ENCODE measurements at places on chromosomes 5 and 9. TPM values are rescaled to one million over a fixed set of nuclear protein-coding genes. Genes with fewer than 3 reads are reported as not detected.
A peak's percentile ranks its signal among the peaks of the same experiment; 100 is the strongest.

GRCh38 chr5:115963566-115963965 lies 1.3 kb downstream of the LVRN start:
- peaks cover 12% of the 10 kb centered on the region for H3K27me3 ChIP-seq
- H3K4me3 ChIP-seq, result no peak overlapping the region
- H3K27ac ChIP-seq, result no peak overlapping the region
- peaks cover 19% of the 10 kb centered on the region for H3K4me1 ChIP-seq

The TAS2R1 gene
- not detected for total RNA-seq

The PCDHA13 gene
- total RNA-seq, result 0.44 TPM

- no peaks in the 10 kb centered on the region for H3K4me1 ChIP-seq
- H3K27me3 ChIP-seq, result no peaks in the 10 kb centered on the region
- DNase-seq, result no peak
- no peak overlapping the region for H3K27ac ChIP-seq
Observed at GRCh38 chr9:81410201-81410600, 279.1 kb downstream of the TLE1 start.

- DNase-seq, result peak; percentile 78
- H3K27me3 ChIP-seq, result no peaks in the 10 kb centered on the region
Observed at GRCh38 chr9:133990366-133991213, 1.5 kb downstream of the VAV2 start.

DNA sequence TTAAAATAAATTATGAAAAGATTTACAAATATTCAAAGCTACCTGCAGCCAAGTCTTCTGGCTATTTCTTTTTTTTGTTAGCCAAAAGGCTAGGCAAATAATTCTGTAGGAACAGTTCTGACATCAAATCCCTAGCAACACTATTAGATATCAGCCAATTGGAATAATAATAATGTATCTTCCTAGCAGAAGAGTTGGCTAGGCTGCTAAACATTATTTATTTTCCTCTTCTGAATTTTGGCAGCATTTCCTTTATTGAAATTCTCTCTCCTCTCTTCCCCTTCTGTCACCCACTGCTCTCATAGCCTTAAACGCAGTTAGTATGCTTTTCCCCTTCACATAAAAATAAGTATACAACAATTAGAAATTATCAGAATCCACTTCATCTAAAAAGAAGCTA lies 42.6 kb downstream of the ZDHHC21 start:
- no peaks in the 10 kb centered on the region for H3K36me3 ChIP-seq
- H3K27me3 ChIP-seq, result no peaks in the 10 kb centered on the region
- H3K4me1 ChIP-seq, result no peaks in the 10 kb centered on the region
- no peak for DNase-seq
- H3K4me3 ChIP-seq, result no peak overlapping the region

The SVEP1 gene
- 31.3 TPM for total RNA-seq

GRCh38 chr5:179758955-179759354 lies 26.3 kb downstream of the MAML1 start:
- no peak for DNase-seq
- H3K4me1 ChIP-seq, result peaks cover 57% of the 10 kb centered on the region
- no peak overlapping the region for H3K4me3 ChIP-seq
- H3K27ac ChIP-seq, result peak overlapping the region; percentile 1
- no peaks in the 10 kb centered on the region for H3K27me3 ChIP-seq

GRCh38 chr5:120258123-120258522 lies 206.0 kb upstream of the PRR16 start:
- no peak overlapping the region for H3K27ac ChIP-seq
- H3K4me1 ChIP-seq, result no peaks in the 10 kb centered on the region
- no peak overlapping the region for H3K4me3 ChIP-seq
- DNase-seq, result no peak

GRCh38 chr5:43498581-43498980 lies 14.9 kb upstream of the TMEM267 start:
- H3K27me3 ChIP-seq, result no peaks in the 10 kb centered on the region
- H3K4me3 ChIP-seq, result no peak overlapping the region
- no peak overlapping the region for H3K27ac ChIP-seq
- no peaks in the 10 kb centered on the region for H3K4me1 ChIP-seq
